ENCODE measurements at places on chromosomes 1 and 21.

DNA sequence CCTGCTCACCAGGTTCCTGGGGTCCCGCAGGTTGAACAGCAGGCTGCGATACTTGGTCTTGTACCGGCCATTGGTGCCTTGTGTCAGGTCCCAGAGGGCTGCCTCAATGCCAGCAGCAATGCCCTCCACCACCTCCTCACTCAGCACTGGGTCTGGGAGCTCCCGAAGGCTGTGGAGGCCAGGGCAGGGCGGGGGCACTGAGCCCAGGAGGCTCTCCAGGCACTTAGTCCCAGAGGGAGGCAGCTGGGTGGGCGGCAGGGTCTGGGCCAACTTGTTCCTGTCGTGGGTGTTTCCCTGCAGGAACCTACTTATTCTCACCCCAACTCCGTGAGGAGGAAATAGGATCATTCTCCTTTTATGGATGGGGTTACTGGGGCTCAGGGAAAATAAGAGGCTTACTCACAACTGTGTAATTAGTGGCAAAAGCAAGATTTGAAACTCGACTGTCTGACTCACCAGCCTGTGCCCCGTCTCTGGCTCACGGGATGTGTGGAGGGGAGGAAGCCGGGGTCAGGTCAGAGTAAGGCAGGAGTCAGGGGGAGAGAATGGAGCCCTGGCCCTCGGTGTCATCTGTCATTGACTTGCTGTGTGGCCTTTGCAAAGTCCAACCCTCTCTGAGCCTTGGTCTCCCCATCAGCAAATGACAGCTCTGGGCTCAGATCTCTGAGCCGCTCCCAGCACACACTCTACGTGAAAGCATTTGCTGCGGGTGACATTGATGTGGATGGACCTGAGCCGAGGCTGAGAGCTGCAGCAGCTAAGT, 17.2 kb downstream of the SPOCD1 start:
- DNase-seq: no peak

- no peak for DNase-seq
Measured at GRCh38 chr1:11500881-11501280, 21.9 kb downstream of the DISP3 start.

GRCh38 chr1:114152089-114152507, 1.6 kb downstream of the SYT6 start:
- DNase-seq: no peak

DNA sequence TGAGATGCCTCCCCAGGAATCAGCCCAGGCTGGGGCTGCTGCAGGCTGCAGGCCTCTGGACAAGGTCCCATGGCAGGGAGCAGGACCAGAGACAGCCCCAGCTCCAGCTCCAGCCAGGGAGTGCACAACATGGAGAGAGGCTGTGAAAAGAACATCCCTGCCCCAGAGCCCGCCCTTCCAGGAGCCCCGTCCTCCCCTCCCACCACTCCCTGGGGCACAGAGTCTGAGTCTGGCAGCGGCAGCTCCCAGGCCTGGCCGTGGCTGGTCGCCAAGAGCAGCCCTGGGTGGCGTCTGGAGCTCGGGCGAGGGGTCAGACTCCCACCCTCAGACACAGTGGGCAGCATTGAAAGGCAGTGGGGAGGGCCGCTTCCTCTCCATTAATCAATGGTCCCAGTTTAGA, 37.8 kb downstream of the MEGF6 start:
- DNase-seq: no peak

DNA sequence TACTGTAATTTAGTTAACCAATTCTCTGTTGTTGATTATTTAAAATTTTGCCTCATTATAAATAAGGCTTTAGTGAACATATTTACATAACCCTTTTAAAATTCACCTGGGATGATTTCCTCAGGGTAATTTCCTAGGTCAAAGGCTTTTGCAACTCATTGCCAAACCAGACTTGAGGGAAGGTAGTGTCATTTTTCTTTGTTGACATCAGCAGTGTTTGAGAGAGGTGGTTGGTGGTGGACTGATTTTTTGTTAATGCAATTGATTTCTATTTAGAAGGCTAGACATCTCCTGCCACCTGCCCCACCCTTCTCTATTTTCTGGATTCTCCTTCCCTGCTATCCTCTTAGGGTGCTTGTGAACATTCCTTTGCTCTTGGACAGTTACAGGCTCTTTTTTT, 116.8 kb downstream of the HHAT start:
- DNase-seq: no peak

DNA sequence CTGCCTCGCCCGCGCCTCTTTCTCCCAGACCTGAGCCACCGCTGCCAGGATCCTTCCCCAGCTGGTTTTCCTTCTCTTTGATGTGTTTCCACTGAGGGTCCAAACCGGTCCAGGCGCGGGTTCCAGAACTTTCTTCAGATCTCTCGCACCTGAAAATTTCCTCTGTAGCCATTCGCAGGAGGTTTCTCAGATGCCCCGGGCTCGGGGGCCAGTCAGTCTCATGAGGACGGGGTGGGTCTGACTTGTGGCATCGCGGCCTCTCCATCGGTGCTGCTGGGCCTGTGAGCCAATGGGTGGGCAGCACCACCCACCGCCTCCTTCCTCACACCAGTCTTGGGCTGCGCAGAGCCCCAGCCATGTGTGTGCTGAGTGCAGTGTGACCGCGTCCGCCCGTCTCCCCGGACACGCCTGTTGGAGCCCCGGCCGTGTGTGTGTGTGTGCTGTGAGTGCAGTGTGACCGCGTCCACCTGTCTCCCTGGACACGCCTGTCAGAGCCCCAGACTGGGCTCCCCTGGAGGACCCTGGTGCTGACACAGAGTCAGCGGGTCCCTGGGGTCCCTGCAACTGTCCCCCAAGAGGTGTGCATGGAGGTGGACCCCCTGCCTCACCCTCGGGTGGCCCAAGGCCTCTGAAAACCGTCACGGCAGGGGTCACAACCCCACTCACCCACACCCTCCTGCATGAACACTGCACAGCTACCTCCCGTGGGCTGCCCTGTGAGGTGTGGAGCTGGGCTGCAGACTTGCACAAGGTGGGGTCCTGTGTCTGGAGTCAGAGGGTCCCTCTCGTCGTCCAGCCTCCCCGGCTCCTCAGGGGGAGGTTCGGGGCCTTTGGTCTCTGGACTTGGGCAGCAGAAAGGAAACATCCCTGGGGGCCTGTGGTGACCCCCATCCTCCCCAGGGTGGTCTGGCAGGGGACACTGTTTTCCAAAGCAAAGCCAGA, 20.2 kb downstream of the COL18A1 start:
- no peak for DNase-seq

- peak; percentile 64 for DNase-seq
Measured at GRCh38 chr1:14968251-14968851, 185.2 kb upstream of the TMEM51 start.

- DNase-seq: no peak
Measured at GRCh38 chr21:34807881-34808568, 139.2 kb downstream of the CLIC6 start.

DNA sequence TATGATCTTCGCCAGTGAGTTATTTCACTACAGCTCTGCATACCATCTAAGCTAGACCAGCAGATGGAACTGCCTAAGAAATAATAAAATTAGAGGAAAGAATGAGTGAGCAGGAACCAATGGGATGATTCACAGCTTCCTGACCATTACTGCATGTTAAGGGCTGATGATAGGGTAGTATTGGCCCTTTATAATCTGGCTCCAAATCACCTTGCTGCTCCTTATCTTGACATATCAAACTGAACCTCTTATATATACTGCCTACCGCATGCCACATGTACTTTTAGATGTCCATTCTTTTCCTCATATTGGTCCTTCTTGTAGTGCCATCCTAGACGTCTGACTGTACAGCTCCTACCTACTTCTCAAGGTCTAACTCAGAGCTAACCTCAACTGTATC, 524.4 kb downstream of the DPYD start:
- no peak for DNase-seq

DNA sequence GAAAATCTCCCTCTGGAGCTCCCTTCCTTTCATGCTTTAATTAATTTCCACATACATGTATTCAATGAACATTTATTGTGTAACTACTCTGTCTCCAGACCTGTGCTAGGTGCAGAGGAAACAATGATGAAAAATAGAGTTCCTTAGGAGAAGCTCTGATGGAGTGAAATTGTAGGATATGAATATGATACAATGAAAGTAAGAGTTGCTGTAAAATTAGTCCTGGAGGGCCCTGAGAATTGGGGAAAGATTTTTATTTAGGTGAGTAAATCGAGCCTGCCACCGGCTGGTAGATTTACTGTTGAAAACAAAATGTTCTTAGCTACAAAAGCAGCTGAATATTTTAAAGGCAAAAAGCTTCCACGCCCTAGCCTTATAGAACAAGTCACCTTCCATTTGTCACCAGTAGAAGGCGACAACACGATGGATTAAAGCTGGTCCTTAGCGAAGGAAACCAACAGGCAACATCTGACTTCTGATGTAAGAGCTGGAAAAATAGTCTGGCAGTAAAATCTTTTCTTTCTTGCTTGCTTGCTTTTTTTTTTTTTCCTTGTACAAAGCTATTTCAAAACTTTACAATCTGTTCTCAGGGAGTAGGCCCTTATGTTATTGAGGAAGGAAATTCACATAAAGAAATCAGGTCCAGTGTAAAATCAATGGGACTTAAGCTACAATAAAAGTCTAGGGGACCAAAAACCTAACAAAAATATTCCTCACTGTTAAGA, 82.0 kb upstream of the ROR1 start:
- peak; percentile 79 for DNase-seq

- peak; percentile 28 for DNase-seq
Measured at GRCh38 chr1:65148548-65149350, 746 bp downstream of the AK4 start.

DNA sequence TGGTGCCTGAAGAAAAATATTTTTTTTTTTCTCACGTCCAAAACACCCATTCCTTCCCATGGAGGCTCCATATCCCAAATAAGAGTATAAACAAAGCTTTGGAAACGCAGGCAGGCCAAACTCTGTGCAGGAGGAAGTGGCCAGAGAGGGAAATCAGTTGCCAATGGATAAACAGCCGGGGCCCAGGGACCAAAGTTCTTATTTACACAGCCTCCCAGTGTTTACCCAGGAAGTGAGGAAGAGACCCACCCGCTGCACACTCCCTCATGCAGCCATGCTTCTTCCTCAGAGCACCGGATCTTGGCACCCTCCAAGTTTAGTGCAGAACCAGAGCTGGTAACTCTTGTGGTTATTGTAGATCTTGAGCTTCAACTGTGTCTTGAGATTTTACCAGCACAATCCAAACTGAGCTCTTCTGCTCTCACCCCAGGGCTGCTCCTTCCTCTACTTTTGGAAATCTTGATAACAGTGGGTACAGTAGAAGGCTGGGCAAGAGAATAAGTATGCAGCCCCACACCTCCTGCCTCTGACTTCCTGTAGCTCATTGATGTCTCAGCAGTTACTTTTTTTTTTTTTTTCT, 14.2 kb downstream of the MARCKSL1 start:
- DNase-seq: no peak

DNA sequence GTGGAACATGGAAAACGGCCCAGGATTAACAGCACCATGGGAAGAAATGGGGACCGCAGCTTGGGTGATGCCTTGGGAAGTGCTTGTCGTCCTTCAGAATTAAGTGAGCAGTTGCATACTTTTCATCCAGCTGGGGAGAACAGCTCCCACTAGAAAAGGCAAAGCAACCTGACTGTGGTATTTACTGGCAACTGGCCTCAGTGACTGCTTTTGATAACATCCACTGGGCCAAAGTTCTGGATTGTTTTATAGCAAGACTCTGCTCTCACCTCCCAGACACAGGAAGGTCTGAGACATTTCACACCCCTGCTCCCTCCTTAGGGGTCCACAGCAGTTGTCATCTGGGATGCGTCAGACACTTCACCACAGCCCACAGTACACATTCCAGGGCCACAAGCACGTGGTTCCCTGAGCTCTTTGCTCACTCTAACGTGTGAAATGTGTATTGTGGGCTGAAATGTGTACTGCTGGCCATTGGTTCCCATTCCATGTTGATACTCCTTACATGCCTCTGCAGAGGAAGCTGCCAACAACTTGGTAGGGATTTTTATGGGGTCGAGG, 6.6 kb downstream of the PAPPA2 start:
- no peak for DNase-seq

DNA sequence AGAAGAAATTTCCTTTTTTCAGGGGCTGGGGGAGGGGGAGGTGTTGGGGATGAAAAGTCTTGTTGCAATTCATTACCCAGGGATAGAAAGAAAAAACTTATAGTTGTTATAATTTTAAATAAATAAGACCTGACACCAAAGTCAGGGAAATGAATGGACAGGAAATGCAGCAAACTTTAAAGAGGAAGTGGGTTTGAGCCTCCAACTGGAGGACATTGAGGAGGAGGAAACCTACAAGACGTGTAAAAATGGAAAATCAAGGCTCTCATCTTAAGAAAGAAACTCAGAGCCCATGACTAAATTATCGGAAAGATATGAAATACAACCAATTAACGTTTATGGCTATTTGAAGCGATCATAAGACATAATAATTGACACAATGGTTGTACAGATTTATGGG, 54.4 kb downstream of the NIBAN1 start:
- DNase-seq: no peak

- DNase-seq: no peak
Measured at GRCh38 chr1:207362962-207363860, 41.7 kb downstream of the CD55 start.

- DNase-seq: no peak
Measured at GRCh38 chr1:17276568-17276967, 27.7 kb downstream of the PADI3 start.

GRCh38 chr1:113269168-113269963, 120.9 kb upstream of the MAGI3 start:
- DNase-seq: no peak

All from head of caudate nucleus (tissue), 42 donors.